ENCODE measurements at places on chromosomes 3 and 15.

- DNase-seq: no peak
These were observed 366.4 kb upstream of the AGTR1 start for GRCh38 chr3:148331081-148331846.

DNA sequence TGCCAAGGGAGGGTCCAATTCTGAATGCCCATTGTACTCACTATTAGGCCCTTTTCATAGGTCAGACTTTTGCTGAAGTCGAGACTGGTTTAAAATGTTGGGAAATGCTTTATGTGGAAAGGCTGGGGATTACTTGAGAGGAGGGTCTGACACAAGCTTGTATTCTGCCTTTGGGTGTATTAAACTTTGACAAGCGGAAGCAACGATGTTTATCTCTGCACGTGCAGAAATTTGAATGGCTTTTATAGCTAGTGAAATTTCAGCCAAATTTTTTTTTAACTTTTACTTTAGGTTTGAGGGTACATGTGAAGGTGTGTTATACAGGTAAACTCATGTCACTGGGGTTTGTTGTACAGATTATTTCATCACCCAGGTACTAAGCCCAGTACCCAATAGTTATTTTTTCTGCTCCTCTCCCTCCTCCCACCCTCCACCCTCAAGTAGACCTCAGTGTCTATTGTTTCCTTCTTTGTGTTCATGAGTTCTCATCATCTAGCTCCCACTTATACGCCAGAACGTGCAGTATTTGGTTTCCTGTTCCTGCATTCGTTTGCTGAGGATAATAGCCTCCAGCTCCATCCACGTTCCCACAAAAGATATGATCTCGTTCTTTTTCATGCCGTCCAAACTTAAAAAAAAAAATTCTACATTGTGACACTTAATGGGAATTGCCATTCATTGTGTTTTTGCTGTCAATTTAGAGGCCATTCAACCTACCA, 223.0 kb upstream of the BHLHE40 start:
- no peak for DNase-seq

DNA sequence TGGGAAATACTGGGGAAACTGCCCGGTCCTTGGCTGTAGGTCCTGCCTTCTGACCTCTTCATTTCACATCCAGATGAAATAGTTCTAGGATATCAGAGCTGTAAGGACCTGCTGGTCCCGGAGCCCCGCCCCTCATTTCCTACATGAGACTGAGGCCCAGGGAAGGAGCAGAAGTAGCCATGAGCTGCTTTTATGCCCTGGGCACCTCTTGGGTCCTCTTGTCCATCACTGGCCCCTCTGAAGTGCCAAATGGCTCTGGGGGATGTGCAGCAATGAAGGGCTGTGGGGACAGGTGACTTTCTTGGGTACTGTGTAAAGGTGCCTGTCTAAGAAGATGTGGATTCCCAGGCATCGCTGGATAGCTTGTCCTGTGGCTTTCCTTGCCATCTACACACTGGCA, 40.3 kb upstream of the ESYT3 start:
- DNase-seq: no peak

DNA sequence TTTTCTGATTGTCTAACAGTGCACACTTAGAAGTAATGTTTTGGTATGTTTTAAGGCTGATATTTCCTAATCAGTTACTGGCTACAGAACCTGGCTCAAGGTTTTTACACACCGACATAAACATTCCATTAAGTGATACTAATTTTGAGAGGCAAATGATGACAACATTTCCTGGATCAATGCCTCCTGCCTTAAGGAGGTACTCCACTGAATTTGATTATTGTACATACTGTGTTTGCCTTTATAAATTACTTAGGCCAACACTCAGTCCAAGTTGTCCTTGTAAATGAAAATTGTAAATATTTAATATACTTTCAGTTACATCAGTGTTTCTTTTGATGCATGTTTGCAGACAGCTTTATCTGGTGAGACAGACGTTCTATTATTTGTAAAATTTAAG, 24.2 kb upstream of the LXN start:
- no peak for DNase-seq

DNA sequence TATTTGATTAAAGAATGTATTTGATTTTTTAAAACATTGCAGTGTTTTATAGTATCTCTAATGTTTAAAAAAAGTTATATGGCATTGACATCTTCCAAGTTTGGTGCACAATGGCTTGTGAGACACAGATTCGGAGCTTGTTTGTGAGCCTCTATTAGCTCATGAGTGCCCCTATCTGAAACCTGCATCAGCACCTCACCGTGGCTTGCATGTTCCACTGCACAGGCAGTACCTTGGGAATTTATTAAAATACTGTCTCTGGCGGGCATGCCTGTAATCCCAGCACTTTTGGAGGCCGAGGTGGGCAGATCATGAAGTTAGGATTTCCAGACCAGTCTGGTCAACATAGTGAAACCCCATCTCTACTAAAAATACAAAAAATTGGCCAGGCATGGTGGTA, 6.8 kb upstream of the RTP2 start:
- DNase-seq: no peak

GRCh38 chr15:57994221-57995049, 71.1 kb downstream of the ALDH1A2 start:
- DNase-seq: no peak

- no peak for DNase-seq
These were observed 495.5 kb downstream of the TAFA4 start for GRCh38 chr3:68436619-68437401.

DNA sequence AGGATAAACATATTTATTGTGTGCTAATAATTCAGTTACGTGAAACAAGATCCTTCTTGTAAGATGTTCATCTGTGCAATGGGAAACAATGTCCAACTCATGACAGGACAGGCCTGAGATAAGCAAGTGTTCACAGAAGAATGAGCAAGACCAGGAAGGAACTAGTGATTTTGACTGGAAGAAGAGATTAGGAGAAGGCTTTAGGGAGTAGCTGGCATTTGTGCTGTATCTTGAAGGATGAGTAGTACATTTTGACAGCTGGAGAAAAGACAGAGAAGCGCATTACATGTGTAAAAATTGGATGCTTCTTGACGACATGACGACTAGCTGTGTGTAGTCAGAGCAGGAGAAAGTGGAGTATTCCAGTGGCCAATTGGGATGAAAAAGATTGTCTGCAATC, 48.4 kb downstream of the GBE1 start:
- DNase-seq: no peak

- DNase-seq: no peak
These were observed 105.5 kb downstream of the SLC25A26 start for GRCh38 chr3:66326340-66326739.

DNA sequence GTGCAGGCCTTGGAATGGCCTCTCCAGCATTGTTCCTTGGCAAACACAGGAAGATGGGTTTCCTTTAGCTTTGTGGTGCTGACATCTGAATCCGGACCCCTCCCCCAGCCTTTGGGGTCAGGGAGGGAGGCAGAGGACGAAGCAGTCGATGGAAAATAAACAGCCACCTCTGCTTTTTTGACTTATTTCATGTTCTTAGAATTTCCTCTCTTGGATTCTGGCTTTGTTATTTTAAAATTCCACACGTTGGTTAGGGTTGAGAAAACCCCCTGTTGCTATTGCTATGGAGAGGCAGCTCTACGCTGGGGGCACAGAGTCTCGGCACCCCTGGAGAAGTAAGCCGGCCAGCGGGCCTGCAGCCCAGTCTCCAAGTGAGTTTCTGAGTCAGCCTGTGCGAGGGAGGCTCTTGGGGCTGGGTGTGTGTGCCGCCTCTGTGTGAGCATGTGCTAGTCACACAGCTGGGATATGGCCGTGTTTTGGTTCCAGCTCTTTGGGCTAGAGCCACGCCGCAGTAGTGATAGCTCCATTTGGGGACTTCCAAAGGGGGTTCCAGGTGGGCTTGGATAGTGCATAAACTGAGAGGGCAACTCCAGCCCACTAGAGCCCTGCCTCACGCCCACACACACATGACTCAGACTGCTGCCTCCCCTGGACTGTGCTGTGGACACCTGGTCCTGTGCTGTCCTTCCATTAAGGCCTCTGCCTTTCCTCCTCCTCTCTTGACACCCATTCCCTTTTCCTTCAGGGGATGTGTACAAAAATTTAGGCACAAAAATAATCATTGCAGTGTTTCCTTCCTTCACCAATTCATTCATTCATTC, 58.8 kb downstream of the AMOTL2 start:
- no peak for DNase-seq

DNA sequence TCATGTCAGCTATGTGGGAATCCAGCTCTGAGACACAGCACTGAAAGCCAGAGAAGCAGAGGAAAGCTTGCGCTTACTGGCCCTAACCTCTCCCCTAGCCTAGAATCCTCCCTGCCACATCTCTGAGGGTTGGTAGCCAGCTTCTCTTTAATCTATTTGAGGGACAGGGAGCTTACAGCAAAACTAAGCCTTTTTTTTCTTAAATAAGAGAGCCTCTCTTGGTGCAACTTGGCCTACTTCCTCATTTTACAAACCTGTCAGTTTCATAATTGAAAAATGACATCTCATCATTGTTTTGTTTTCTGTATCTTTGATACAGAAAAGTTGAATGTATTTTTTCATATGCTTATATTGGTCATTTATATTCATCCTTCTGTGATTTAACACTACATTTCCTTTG, 193.9 kb downstream of the ZNF621 start:
- DNase-seq: no peak

GRCh38 chr15:52505151-52505550, 23.5 kb downstream of the MYO5A start:
- no peak for DNase-seq

GRCh38 chr3:50233176-50233575, 2.8 kb upstream of the GNAI2 start:
- no peak for DNase-seq

DNA sequence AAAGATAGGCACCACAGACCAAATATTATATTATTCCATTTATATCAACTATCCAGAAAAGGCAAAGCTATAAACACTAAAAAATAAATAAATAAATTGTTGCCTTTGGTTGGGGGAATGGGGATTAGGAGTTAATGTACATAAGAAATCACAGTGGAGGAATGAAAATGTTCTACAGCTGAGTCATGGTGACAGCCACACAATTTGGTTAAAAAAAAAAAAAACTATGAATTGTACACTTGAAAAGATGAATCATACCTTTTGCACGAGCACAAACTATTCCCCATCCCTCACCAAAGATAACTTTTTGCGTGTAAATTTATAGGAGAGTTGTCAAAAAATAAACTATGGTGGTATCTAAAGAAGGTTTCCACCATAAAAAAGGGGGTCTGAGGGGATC, 103.2 kb downstream of the TBC1D5 start:
- no peak for DNase-seq

- DNase-seq: no peak
These were observed 5.5 kb downstream of the TATDN2 start for GRCh38 chr3:10253731-10254130.

- no peak for DNase-seq
These were observed 175.4 kb upstream of the NR2E3 start for GRCh38 chr15:71634820-71635560.

DNA sequence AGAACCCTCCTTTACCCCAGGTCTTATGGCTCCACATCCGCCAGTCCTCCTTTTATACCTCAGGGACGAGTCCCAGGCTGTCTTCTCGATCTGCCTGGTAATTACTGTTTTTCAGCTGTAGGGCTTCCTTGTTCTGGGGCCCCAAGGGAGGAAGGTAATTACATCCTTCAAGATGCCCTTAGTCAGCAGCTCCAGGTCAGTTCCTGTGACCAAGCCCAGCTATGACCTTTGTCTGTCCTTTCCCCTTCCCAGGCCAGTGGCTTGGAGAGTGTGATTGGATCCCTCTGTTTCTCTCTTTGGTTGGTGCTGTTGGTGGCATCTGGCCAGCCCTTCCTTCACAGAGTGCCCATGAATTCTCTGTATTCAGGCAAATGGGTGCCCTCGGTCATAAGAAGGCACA, 92.6 kb downstream of the AAGAB start:
- no peak for DNase-seq

DNA sequence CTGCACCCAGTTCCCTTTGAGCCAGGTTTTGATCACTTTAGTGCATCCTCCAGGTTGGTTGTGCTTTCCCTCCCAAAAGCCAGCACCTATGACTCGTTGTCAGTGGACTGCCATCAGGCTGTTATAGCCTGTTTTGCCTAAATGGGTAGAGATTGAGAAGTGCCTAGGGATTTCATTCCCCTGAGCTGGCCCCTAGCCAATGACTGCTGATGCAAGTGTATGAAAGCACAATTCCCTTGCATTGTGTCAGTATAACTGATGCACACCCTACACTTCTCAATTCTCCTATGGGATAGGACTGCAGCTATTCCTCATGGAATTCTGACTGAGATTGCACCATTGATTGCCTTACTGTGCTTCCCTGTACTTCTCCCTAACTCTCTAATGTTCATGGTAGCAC, 102.1 kb upstream of the ARPP21 start:
- no peak for DNase-seq

DNA sequence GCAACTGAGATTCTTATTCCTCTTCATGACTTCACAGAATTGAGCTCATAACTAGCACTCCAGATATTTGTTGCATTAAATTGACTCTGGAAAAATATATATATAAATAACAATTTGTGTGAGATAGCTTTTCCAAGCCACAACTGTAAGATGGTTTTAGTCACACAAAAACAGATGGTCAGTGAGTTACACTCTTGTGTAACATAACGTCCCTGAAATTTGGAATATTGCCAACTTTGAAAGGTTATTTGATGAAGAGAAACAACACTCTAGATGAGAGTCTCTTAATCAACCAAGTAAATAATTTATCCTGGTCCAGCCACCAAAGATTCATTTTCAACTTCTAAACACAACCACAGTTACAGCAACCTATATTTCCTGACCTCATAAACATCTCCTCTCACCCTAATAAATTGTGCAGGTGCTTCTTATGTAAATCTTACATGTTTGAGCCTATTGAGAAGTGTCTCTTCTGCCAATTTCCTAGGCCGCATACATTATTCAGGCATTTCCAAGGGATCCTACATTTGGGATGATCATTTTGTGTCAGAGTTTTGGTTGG, 84.9 kb upstream of the ACP3 start:
- no peak for DNase-seq

DNA sequence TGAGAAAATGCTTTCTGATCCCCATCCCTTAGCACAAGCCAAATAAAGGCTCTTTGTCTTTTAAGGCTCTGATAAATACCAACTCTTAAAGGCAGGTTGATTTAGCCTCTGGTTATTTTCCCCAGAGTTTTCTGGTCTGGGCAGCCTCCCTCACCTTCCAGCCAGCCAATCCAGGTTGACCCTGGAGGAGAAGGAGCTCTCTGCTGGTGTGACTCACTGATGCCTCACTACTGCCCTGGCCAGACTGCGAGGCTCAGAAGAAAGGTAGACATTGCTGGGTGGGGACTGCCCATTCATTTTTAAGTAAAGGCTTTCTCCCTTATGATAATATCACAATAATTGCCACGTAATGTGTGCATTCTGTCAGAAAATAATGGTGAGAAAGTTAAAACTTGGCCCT, 37.1 kb downstream of the SLCO3A1 start:
- DNase-seq: no peak

DNA sequence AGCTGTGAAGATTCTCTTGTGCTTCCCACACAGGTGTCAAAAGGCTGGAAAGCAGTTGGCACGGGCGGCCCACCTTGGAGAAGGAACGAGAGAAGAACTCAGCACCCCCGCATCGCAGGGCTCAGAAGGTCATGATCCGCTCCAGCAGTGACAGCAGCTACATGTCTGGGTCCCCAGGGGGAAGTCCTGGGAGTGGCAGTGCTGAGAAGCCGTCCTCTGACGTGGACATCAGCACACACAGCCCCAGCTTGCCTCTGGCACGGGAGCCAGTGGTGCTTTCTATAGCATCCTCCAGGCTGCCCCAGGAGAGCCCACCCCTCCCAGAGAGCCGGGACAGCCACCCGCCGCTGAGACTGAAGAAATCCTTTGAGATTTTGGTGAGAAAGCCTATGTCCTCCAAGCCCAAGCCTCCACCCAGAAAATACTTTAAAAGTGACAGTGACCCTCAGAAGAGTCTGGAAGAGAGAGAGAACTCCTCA, 31.4 kb downstream of the STARD5 start:
- DNase-seq: no peak

All from stimulated activated CD8-positive, alpha-beta memory T cell treated with anti-CD3 and anti-CD28 coated beads, Interleukin-7, amount 100 ng/mL, for 24 hours (primary cell).